ENCODE measurements at places on chromosomes 11 and 22. TPM values are rescaled to one million over a fixed set of nuclear protein-coding genes. Genes with fewer than 3 reads are reported as not detected.
A peak's percentile ranks its signal among the peaks of the same experiment; 100 is the strongest.

GRCh38 chr22:37283393-37283937 lies 1.2 kb downstream of the CYTH4 start:
- no peak for DNase-seq
- peak overlapping the region; percentile 29 for H3K27ac ChIP-seq
- no peaks in the 10 kb centered on the region for H3K36me3 ChIP-seq

- H3K36me3 ChIP-seq = no peaks in the 10 kb centered on the region
- H3K27ac ChIP-seq = peak overlapping the region; percentile 1
- H3K27me3 ChIP-seq = no peaks in the 10 kb centered on the region
- H3K4me3 ChIP-seq = no peak overlapping the region
- DNase-seq = no peak
These were observed 34.6 kb downstream of the ZNRF3 start for GRCh38 chr22:28917747-28918549.

Gene DUSP8
- total RNA-seq = 1.9 TPM

Gene SCN3B
- total RNA-seq = 1.9 TPM
